ENCODE measurements at places on chromosomes 2 and 18.

DNA sequence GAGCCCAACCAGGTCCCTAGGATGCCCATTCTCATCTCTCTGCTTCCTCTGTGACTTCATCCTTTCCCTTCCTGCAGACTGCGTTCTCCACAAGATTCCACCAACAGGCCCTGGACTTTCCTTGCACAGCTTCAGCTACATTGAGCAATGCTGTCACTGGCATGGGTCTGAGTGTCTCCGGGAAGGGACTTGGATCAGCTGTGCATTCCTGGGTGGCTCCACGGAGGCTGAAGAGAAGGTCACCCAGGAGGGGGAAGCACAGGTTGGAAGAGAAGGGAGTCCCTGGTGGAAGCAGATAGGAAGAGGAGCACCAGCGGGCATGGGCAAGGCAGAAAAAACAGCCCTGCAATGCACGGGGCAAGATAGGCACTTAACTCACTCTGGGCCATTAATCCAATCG, 140.5 kb downstream of the UXS1 start:
- H3K27ac ChIP-seq, result no peak overlapping the region
- no peaks in the 10 kb centered on the region for H3K27me3 ChIP-seq
- H3K36me3 ChIP-seq, result no peaks in the 10 kb centered on the region
- no peak overlapping the region for H3K4me3 ChIP-seq
- H3K4me1 ChIP-seq, result peaks cover 57% of the 10 kb centered on the region

DNA sequence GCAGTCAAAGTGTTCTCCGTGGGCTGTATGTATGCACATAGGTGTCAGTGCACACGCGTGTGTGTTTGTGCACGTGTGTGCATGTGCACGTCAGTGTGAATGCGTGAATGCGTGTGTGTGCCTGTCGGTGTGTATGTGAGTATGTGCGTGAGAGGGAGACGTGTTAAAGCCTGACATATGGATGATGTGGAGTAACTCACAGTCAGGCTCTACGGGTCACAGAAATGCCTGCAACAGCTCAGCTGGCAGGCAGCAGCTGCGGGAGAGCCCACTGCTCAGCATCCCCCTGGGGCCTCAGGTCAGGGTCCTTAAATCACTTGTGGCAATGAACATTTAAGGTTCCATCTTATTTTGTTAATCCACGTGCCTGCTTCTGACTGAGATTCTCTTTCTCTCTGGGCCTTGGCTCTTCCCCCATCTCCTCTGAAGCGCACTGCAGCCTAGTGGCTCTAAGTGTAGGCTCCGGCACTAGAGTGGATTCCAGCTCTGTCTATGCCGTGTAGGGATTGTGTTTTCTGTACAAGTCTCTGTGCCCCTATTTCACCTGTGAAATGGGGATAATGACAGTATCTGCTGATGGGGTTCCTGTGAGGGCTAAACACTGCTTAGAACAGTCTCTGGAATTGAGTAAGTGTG, 63.0 kb downstream of the DYSF start:
- DNase-seq, result no peak
- no peak overlapping the region for H3K4me3 ChIP-seq
- H3K27me3 ChIP-seq, result no peaks in the 10 kb centered on the region
- no peaks in the 10 kb centered on the region for H3K36me3 ChIP-seq
- H3K27ac ChIP-seq, result no peak overlapping the region

GRCh38 chr2:12856934-12857601, 140.3 kb downstream of the TRIB2 start:
- peaks cover 1% of the 10 kb centered on the region for H3K36me3 ChIP-seq
- H3K27me3 ChIP-seq, result peaks cover 10% of the 10 kb centered on the region
- peak overlapping the region; percentile 7 for H3K27ac ChIP-seq
- H3K4me1 ChIP-seq, result peaks cover 18% of the 10 kb centered on the region
- H3K4me3 ChIP-seq, result no peak overlapping the region

- DNase-seq, result no peak
- H3K36me3 ChIP-seq, result peaks cover 38% of the 10 kb centered on the region
- no peak overlapping the region for H3K4me3 ChIP-seq
- peaks cover 30% of the 10 kb centered on the region for H3K4me1 ChIP-seq
- H3K27me3 ChIP-seq, result no peaks in the 10 kb centered on the region
- peak overlapping the region; percentile 11 for H3K27ac ChIP-seq
Observed at GRCh38 chr18:24086082-24086481, 52.8 kb upstream of the CABYR start.

DNA sequence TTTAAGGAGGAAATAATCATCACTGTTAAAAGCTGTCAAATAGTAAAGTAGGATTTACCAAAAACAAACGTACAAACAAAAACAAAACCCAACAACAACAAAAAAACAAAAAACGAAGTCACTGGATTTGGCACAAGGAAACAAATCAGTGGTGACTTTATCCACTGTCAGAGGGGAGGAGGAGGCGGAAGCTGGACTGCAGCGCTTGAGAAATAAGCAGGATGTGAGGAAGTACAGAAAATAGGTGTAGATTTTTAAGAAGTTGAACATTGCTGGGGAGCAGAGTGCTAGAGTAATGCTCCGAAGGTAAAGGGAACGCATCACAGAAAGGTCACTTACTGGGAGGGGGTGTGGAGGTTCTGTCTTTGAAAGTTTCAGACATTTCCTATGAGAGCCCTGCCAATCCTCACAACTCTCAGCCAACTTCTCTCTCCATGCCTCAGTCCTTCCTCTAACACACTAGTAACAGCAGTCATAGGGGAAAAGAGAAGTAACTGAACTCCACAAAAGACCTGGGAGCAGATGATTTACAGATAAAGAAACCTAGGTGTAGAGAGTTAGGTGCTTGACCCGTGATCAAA, 220.2 kb upstream of the SMAD7 start:
- no peaks in the 10 kb centered on the region for H3K27me3 ChIP-seq
- no peak overlapping the region for H3K4me3 ChIP-seq
- H3K36me3 ChIP-seq, result peaks cover 11% of the 10 kb centered on the region
- peaks cover 31% of the 10 kb centered on the region for H3K4me1 ChIP-seq

GRCh38 chr2:70655786-70656185, 102.2 kb upstream of the TGFA start:
- H3K4me1 ChIP-seq, result peaks cover 32% of the 10 kb centered on the region
- H3K4me3 ChIP-seq, result no peak overlapping the region
- no peaks in the 10 kb centered on the region for H3K27me3 ChIP-seq
- no peak for DNase-seq

DNA sequence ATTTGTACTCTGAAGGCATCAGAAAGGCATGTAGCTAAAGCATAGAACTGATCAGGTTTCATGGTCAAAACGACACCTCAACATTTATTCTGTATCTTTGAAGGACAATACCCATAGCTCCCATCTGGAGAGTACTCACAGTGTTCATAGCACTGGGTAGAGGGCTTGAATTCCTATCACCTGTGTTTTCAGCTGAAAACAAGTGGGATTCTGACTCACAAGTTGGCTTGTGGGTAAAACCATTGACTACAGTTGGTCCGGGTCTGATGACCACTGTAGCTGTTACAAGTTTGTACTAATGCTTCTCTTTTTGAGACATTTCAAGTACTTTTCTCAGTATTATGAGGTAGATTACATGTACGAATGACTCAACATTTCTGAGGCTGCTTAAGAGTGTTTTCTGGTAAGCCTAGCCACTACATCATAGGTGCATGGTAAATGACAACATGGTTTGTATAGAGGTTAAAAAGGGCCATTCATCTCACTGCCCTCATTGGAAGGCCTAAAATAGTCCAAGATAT, 68.6 kb upstream of the PELI1 start:
- peak; percentile 72 for DNase-seq
- peaks cover 71% of the 10 kb centered on the region for H3K4me1 ChIP-seq
- H3K27me3 ChIP-seq, result no peaks in the 10 kb centered on the region
- peak overlapping the region; percentile 29 for H3K4me3 ChIP-seq

- no peaks in the 10 kb centered on the region for H3K36me3 ChIP-seq
- H3K27me3 ChIP-seq, result no peaks in the 10 kb centered on the region
- no peak for DNase-seq
- H3K4me1 ChIP-seq, result no peaks in the 10 kb centered on the region
Observed at GRCh38 chr2:117519721-117520120, 294.8 kb upstream of the DDX18 start.

DNA sequence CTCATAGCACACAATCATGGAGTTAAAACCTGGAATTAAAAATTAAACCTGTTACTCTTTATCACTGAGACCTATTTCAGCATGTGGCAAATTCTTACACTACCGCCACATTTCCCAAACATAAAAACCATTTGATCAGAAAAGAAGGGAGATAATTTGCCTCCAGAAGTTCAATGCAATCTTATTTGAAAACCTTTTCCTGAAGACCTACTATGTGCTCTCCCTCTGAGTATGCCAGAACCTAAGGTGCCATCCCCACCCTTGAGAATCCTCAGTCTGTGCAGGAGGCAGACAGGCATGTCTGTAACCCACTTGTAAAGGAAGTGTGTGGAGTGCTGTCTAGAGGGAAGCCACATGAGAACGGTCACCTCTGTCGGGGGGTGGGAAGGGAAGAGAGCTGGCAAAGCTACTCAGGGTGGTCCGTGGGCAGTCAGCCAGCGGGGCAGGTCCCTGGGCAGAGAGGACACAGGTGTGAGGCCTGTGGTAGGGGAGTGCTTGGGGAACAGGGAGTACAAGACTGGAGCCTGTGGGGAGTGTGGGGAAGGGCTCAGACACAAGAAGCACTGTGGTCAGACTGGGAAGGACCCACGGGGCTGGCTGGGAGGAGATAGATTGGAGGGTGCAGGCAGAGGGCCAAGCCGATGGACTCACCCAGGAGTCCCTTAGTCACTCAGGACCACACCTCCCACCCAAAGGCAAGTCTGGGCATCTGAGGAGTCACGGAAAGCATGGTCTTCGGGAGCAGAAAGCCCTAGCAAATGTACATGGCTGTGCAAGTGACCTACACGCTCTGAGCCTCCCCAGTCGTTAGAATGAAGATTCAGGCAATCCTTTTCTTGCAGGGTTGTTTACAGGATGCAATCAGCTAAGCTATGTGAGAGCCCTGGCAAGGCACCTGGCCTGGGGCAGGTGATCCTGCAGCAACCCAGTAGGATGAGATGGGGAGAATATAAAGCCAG, 22.8 kb downstream of the CRACDL start:
- H3K27ac ChIP-seq, result no peak overlapping the region
- no peak overlapping the region for H3K4me3 ChIP-seq
- no peak for DNase-seq
- H3K36me3 ChIP-seq, result no peaks in the 10 kb centered on the region
- peaks cover 8% of the 10 kb centered on the region for H3K27me3 ChIP-seq

GRCh38 chr2:55146263-55146662, 85.8 kb downstream of the CLHC1 start:
- no peak overlapping the region for H3K27ac ChIP-seq
- peaks cover 5% of the 10 kb centered on the region for H3K4me1 ChIP-seq
- H3K36me3 ChIP-seq, result no peaks in the 10 kb centered on the region
- H3K4me3 ChIP-seq, result no peak overlapping the region
- H3K27me3 ChIP-seq, result no peaks in the 10 kb centered on the region
- no peak for DNase-seq

- no peaks in the 10 kb centered on the region for H3K36me3 ChIP-seq
- no peaks in the 10 kb centered on the region for H3K27me3 ChIP-seq
- peaks cover 19% of the 10 kb centered on the region for H3K4me1 ChIP-seq
Observed at GRCh38 chr2:205024822-205025518, 479.7 kb downstream of the PARD3B start.

DNA sequence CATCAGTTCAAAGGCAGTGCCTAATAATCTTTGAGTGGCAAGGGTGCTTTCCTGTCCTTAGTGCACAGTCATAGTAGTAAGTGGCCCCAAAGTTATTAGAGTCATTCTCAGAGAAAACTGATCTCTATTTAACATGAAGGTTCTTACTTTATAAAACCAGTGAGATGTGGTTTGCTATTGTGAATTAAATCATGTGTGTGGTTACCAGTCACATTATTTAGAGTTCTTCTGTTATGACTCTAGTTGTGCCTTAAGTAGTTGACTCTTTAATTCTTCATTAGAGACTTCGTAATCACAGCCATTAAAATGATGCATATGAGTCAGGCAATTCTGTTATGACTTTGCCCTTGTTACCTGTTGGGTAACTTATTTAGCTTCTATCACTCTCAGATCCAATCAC, 1392.9 kb upstream of the ACVR2A start:
- H3K4me3 ChIP-seq, result no peak overlapping the region
- H3K36me3 ChIP-seq, result no peaks in the 10 kb centered on the region
- DNase-seq, result no peak
- no peaks in the 10 kb centered on the region for H3K27me3 ChIP-seq
- no peaks in the 10 kb centered on the region for H3K4me1 ChIP-seq

- H3K4me1 ChIP-seq, result no peaks in the 10 kb centered on the region
- no peaks in the 10 kb centered on the region for H3K27me3 ChIP-seq
- DNase-seq, result no peak
- H3K4me3 ChIP-seq, result no peak overlapping the region
Observed at GRCh38 chr18:40810372-40810771, 1144.7 kb upstream of the PIK3C3 start.

DNA sequence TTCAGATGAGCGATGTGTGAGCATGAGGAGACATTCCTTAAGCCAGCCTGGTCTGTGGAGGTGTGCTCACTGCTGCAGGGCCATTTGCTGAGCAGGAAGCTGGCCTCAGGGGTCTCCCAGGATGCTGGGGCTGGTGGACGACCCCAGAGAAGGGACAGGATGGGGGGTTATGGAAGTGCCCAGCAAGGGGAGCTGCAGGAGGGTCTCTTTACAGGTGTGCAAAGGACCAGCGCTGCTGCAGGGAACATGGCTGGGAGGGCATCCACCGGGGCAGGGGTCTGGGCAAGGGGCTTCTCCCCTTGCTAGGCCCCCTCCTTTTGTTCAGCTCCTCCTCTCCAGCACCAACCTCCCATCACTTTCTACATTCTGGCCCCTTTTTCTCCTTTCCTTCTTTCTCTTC, 185.2 kb downstream of the GBX2 start:
- no peaks in the 10 kb centered on the region for H3K36me3 ChIP-seq
- no peak for DNase-seq
- no peak overlapping the region for H3K27ac ChIP-seq

GRCh38 chr2:5689750-5690149, 2.4 kb upstream of the SOX11 start:
- DNase-seq, result no peak
- H3K4me3 ChIP-seq, result no peak overlapping the region
- no peak overlapping the region for H3K27ac ChIP-seq
- peaks cover 46% of the 10 kb centered on the region for H3K27me3 ChIP-seq

DNA sequence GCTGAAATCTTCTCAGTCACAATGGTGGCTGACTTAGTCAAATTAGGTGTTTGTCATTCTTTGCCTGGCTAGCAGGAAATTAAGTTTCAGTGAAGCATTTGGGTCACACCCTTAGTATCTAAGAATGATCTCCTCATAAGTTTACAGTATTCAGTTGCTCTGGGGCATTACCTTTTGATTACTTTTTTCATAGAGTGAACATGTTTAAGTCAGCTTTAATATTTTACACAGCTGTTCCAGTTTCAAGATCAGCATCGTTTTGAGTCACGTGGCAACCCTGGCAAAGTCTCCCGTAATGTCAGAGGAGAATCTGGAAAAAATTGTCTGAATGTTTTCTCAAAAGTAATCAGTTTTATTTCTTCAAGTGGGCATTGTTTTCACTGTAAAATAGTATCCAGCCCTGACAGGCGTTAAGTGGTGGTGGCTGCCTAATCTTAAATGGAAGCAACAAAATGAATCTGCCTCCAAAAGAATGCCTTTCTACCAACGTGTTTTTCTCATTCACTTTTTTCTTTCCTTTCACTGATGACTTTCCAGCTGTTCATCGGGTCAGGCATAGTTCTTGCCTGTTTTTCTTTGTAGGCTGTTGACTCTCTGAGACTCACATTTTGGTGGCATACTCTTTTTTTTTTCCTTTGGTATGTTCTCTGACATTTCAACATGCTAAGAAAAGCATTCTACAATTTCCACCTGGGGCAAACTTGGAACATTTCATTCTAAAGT, 319.6 kb upstream of the TCF4 start:
- H3K4me3 ChIP-seq, result no peak overlapping the region
- H3K27me3 ChIP-seq, result no peaks in the 10 kb centered on the region
- no peaks in the 10 kb centered on the region for H3K36me3 ChIP-seq
- DNase-seq, result no peak
- no peak overlapping the region for H3K27ac ChIP-seq
- H3K4me1 ChIP-seq, result peaks cover 6% of the 10 kb centered on the region

GRCh38 chr2:45237128-45237527, 227.9 kb upstream of the SIX2 start:
- H3K4me3 ChIP-seq, result no peak overlapping the region
- H3K36me3 ChIP-seq, result no peaks in the 10 kb centered on the region
- DNase-seq, result no peak
- H3K27me3 ChIP-seq, result peaks cover 18% of the 10 kb centered on the region
- H3K4me1 ChIP-seq, result peaks cover 8% of the 10 kb centered on the region
